ENCODE measurements at places on chromosomes 16 and 17.

DNA sequence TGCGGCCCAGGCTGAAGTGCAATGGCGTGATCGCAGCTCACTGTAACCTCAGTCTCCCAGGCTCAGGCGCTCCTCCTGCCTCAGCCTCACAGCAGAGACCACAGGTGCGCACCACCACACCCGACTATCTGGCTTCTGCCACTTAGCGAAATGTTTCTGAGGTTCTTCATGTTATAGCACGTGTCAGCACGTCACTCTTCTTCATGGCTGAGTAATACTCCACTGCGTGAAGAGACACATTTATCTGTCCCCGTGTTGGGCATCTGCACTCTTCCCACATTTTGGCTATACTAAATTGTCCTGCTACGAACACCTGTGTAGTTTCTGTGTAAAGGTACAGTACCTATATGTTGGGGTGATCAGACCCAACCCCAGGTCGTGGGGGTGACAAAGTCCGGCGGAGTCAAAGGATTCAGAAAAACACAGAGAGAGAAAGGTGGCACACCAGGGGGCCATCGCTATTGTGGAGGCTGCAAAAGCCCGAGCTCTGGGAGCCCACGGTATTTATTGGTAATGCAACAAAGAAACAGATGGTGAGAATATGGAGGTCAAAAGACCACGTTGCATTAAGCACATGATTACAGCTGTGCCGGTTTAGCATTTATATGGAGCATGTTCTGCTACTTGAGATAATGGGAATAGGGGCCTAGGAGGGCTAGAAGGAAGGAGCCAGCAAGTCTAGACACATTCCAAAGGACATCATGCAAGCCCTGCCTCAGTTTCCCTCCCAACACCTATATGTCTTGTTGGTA is 851 bp upstream of the DPEP1 start:
- DNase-seq: no peak

DNA sequence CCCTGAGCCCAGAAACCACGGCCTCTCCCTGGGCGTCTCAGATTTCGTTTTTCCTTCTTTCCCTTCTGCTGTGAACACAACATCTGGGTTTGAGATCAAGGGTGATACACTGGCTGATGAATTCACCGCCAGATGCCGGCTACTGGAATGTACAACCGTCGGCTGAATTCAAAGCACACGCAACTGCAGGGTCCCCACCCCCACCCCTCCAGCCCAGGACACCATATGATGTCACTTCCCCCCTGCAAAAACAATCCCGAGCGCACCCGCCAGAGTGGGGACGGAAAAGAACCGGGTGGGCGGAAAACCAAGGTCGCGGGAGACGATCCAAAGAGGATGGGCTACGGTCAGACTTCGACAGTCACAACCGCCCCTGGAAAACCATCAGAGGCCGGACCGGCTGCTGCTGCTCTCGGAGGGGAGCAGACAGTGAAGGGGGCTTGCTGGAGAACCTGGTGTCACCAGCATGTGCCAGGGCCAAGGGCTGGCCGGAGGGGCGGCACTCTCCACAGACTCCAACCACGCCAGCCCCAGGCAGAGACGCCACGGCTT is 23.3 kb downstream of the CEP295NL start:
- DNase-seq: peak; percentile 84

- DNase-seq: no peak
These were observed 223.5 kb downstream of the CCDC182 start for GRCh38 chr17:57521606-57522005.

DNA sequence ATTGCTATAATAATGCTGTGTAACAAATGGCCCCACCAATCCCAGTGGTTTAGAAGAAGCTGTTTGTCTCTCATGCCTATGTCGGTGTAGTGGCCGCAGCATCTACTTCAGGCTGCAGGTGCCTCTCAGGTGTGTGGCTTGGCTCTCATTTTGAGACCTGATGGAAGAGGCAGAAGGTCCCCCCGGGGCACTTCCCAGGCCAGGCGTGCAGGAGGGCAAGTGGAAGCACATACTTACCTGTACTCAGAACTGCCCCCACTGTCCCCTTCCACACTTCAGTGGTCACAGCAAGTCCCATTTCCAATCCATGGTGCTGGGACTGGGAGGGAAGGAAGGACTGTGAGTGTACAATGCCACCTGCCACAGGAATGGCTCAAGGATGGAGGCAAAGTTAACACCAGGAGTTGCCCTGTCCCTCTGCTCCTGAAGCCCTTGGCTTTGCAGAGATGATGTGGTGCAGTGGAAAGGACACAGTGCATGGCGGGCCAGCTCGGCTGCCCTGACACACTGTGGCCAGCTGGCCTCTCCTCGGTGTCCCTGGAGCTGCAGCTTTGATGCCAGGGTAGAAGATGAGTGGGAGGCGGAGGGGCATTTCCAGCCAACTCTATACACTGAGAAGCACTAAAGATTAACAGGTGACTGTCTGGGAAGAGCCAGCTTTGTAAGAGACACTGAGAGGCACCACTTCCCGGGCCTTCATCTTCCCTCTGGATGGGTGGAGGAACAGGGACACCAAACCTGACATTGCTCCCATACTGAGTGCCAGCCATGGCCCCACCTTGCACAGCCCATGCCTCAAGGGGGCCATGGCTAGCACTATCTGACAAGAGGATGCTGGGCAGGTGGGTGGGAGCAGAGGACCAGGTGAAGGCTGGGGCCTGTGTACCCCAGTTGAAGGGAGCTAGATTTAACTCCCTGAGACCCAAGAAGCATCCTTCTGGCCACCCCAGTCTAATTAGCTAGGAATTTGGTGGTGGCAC is 105.9 kb downstream of the METRNL start:
- peak; percentile 17 for DNase-seq

- no peak for DNase-seq
These were observed 130.8 kb upstream of the CHMP6 start for GRCh38 chr17:80860703-80861417.

DNA sequence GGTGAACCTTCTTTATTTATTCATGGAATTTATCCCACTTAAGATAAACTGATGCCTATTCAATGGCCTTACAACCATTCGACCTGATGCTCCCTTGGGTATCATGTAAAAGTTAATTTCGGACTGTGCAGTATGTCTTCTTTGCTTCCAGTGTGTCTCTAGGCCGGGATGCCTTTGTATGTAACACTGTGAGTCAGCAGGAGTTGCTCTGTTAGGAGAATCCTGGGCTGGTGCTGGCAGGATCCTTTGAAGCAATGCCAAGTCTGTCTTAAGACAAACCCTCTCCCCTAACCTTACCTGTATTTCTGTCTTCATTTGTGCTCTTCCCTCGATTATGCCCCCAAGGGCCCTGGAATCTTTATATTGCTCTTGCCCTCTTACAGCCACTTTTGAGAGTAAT is 37.9 kb upstream of the ABCA8 start:
- no peak for DNase-seq

DNA sequence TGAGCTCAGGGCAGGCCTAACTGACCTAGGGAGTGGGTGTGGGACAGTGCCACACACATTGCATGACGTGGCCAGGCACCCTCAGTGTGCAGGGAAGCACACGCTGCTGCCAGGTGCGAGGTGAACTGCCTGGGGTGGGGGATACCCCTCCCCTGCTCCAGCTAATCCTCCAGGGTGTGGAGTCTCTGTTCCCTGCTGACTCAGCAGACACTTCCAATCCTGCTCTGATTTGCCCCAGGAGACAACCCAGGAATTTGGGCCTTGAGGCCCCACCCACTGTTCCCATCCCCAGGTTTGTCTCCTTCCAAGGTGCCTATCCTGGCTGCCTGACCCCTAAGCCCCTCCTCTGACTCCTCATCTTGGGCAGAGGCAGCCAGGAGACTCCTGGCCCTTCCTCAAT is 10.7 kb downstream of the DLX3 start:
- no peak for DNase-seq

GRCh38 chr16:26806657-26807056 is 260.1 kb upstream of the C16orf82 start:
- DNase-seq: no peak

GRCh38 chr16:57427307-57427706 is 19.9 kb downstream of the CIAPIN1 start:
- no peak for DNase-seq

- no peak for DNase-seq
These were observed 174.6 kb upstream of the RPH3AL start for GRCh38 chr17:527247-527646.

DNA sequence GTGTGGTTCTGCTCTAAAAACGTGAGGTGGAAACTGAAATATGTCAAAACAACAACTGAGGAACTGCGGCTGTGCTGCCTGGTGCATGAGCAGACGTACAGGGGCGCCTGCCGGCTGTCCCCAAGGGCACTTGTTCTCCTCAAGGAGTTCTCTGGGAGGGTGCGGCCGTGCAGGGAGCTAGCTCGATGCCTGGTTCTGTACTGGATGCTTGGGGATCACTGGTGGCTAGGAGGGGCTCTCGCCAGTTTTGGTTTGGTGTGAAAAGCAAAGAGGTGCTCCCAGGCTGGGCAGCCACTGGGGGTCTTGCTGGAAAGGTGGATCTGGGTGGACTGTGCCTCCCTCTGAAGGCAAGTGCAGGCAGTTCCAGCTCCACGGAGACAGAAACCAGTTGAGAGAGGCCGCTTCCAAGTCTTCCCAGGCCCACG is 41.9 kb upstream of the ATP2A3 start:
- DNase-seq: no peak

All from Right ventricle myocardium superior (tissue), 1 donor.